ENCODE measurements at places on chromosomes 7 and 10.

- DNase-seq = no peak
Observed at GRCh38 chr10:3622427-3622826, 162.6 kb downstream of the KLF6 start.

DNA sequence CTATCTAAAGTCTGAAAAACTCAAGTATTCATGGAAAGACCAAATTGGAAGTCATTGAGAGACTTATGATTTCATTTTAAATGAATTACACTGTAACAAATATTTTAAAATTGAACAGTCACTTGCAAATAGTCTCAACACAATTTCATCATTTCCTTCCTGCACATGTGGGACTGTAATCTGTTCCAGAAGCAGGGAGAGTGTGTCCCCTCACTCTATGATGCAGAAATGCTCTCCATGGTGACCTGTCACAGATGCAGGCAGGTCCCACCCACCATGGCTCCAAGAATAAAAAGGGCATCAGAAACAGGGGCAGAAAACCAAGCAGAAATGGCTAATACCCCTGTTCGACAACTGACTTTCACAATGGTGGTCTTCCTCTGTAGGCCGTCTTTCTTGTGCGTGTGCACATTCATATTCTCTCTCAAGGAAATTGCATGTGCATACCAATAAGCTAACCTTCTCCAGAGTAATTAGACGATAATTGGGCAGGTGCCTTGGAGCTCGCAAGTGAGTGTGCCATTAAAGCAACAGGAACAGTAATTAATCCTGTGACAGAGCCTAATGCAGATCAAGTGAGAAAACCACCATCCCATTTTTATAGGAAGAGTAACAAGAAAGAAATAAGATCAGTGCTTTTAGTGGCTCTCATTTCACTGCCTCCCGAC is 170.9 kb downstream of the ZMYND11 start:
- no peak for DNase-seq

DNA sequence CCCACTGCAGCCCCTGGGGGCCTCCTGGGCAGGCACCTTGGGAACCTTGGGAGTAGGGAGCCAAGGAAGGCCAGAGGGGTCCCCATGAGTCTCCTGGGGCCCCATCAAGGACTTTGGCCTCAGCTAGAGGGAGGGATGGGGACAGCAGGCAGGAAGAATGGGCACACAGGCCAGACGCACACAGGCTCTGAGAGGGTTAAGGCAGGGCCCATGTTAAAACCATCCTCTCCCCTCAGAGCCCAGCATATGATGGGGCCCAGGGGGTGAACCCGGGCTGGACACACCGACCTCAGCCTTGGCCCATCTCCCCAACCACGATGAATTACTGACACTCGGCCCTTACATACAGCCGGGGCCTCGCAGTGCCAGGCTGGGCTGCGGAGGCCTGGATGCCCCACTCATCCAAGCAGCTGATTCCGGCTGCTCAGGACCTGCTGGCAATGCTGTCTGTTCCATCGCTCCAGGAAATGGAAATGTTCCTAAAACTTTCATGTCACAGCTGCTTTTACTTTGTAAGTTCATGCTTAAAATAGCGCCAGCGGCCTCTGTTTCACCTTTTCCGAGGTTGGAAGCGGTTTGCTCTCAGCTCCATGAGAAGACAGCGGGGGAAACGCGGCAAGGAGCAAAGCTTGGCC is 17.3 kb upstream of the INPP5A start:
- DNase-seq = no peak

DNA sequence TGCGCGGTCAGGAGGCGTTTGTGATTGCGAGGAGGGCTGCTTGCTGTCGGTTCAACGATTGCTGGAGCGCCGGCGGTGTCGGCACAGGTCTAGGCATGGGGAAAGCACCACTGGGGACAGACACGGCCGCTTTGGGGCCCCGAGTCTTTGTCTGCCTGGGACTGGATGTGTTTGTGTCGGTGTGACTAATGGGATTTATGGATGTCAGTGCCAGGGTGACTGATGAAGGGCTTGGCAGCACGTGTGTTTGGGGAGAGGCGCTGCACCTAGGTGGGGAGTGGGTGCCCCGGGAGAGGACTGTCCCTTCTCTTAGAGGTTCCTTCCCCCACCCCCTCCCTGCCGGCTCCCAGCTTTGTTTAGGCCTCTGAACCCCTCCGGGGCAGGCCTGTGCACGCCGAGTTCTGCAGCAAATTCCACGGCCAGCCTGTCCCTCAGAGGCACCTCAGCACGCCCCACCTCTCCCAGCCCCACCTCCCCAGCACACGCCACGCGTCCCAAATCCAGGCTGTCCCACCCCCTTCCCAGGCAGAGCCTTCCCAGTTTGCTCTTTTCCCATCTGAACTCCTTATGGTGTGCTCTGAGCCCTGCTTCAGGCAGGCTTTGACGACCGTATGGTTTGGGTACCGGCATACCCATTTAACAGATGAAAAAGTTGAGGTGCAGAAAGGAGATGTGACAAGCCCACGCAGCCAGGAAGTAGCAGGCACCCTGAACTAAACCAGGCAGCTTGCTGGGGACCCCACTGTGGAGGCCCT is 6.4 kb upstream of the TNRC18 start:
- no peak for DNase-seq
